ENCODE measurements at places on chromosomes 2 and 18.

DNA sequence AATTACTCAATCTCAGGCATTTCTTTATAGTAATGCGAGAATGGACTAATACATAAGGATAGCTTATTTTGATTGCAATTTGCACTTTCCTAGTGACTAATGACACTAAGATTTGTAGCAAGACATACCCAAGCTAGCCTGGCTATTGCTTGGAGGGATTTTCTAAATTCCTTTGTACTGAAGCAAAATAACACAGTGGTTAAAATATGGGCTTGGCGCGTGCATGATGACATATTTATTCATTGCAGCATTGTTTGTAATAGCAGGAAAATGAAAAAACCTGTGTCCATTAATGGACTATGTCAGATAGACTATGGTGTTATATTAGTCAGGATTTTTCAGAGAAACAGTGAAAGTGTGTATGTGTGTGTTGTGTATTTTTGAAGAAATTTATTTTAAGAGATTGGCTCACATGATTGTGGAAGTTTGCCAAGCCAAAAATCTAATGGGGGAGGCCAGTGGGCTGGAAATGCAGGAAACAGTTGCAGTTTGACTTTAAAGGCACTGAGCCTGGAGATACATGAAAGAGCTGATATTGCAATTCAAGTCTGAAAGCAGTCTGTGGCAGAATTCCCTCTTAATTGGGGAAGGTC, 16.7 kb upstream of the LAPTM4A start:
- no peak for DNase-seq

GRCh38 chr2:215528555-215528954, 92.7 kb upstream of the FN1 start:
- DNase-seq = peak; percentile 52

DNA sequence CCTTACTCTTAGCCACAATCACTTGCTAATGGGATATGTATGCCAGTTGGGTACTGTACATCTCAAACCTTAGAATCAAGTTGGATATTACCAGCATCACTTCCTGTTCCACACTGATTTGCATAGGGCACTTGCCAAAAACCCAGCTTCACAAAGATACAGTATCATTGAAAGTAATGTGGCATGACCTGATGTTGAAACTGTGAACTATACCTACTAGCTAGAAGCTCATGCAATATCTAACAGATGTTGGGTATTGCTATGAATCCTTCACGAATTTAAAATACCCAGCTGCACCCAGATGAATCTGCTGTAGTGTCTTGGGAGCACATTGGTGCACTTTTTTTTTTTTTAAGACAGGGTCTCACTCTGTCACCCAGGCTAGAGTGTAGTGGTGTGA, 6.5 kb upstream of the STAMBP start:
- no peak for DNase-seq

- DNase-seq = no peak
These were observed 38.2 kb downstream of the GPD2 start for GRCh38 chr2:156474401-156474800.

GRCh38 chr2:160901613-160902012, 258.6 kb upstream of the TANK start:
- DNase-seq = no peak

DNA sequence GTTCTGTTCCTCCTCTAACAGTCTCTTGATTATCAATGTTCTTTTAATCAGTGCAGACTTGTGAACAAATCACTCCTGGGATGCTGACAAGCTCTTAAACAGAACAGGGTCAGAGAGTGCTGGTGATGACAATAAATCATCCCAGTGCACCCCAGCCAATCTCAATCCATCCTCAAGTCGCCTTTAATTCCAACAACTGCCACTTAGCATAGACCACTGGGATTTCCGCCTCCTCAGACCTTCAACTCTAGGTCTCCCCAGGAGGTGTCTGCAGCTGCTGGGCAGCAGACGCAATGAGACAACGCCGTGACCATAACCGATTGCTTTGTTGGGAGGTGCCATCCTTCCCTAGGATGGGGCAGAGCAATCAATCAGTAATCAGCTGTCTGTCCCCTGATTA, 184.2 kb upstream of the ACAA2 start:
- DNase-seq = no peak

GRCh38 chr2:239355139-239355538, 45.7 kb downstream of the HDAC4 start:
- DNase-seq = no peak

- DNase-seq = no peak
These were observed 129.7 kb downstream of the MYCN start for GRCh38 chr2:16069933-16070647.

- DNase-seq = no peak
These were observed 78.3 kb downstream of the EDAR start for GRCh38 chr2:108910541-108911396.

GRCh38 chr2:73408198-73408597, 22.6 kb downstream of the ALMS1 start:
- DNase-seq = no peak

DNA sequence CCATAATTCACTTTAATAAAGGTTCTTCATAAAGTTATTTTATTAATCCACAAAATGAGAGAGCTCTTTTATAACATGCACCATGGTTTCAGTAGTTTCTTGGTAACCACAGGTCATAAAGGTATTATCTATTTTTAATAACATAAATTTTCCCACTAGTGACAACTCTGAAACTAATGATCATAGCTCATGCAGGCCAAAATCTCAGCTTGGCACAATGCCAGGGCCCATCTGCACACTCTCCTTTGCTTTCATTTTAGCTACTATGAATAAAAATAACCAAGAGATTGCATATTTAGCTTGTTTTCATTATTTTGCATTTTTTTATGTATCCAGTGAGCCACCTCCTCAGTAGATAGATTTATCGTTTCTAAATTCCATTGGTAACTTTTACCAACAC, 691.8 kb upstream of the CHAC2 start:
- DNase-seq = no peak

GRCh38 chr18:79796531-79797405, 970 bp upstream of the KCNG2 start:
- DNase-seq = no peak

DNA sequence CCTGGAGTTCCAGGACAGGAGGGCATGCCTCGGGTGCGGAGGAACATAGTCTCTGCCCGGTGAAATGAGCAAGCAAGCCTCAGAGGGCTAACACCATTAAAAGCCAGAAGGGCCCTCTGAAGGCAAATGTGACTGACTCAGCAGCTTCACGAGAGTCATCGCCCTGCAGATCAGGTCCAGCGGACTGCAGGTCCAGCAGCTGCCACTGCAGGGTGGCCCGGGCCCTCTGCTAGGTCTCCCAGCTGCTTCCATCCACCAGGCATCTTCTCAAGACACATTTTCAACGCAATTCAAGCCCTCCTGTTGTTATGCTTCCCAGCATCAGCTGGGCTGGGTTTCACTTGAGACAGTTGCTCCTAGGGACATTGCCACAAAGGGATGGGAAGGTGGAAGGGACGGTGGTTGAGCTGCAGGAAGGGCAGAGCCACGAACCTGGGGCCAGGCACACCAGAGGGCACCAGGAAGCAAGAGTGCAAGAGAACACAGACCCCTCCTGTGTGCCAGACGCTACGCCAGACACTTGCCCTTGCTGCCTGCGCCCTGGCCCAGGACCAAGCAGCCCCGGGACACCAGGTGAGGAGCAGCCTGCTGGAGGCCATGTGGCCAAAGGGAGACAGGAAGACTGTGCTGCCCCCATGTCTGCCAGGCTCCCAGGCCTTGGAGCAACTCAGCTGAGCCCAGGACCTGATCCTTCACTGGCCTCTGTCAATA, 173.0 kb downstream of the HDAC4 start:
- DNase-seq = peak; percentile 4

DNA sequence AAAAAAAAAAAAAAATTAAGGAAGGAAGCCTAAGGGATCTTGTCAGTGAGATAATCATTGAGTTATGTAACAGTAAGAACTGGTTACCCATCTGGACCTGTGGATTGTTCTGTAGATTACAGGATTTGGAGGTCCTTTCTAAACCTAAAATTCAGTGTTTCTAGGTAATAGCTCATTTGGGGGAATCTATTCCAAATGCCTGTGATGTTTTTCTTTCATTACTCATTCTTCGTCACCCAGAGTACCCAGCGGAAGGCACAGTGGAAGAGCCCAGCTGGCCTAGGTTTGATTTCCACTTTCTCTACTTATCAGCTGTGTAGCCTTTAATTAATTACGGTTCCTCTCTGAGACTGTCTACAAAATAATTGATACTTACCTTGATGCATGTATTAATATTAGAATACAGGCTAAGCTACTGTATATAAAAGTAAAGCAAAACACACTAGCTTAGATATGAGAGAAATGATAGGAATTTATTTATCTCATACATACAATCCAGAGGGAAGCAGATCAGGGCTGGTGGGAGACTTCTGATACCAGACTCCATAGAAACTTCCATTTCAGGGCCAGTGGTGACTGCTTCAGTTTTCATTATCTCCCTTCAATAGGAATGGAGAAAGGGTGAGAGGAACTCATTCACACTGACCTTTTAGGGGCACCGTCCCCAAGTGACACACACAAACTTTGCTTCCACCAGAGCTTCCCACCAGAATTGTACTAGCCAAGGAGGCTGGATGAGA, 115.8 kb upstream of the NOSTRIN start:
- DNase-seq = no peak

DNA sequence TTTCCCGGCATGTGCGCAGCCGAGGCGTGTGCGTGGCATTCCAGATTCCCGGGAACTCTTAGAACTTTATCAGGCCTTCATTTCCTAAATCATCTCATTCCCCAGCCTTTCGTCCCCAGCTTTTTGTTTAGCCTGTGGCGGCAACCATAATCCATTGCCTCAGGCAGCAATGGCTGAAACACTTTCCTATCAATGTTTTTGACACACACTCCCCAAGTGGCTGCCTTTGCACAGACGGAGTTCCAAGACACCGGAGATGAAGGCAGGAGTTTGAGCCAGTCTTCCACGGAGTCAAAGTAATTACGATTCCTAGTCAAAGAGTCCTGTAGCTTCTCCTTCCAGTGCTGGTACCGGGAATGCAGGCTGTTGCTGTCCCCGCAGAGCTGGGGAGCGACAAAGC, 64.8 kb downstream of the KCNG2 start:
- no peak for DNase-seq

DNA sequence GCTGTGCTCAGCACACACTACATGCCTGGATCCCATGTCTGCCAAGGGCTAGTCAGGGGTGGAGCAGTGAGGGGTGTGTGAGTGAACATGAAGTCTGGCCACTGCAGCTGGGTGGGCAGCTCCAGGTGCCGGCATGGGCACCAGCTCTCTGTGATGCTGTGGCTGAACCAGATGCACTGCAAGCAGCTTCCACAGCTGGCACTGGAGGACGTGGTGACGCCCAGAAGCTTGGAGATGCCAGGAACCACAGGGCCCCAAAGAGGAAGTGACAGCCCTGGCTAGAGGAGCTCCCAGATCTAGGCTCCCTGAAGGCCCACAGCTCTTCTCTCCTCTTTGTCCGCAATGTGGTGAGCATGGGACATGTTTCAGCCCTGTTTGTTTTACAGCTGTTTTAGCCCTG, 776.3 kb upstream of the POU3F3 start:
- DNase-seq = no peak

GRCh38 chr2:101638181-101638711, 59.3 kb upstream of the MAP4K4 start:
- DNase-seq = no peak

GRCh38 chr2:70772486-70773155, 4.6 kb upstream of the ADD2 start:
- DNase-seq = no peak

GRCh38 chr2:47179388-47179787, 24.3 kb upstream of the STPG4 start:
- DNase-seq = no peak

- peak; percentile 81 for DNase-seq
These were observed 167.1 kb downstream of the ZFP36L2 start for GRCh38 chr2:43059183-43059897.

- DNase-seq = no peak
These were observed 163.5 kb upstream of the SOX11 start for GRCh38 chr2:5528706-5529105.

- no peak for DNase-seq
These were observed 484 bp downstream of the AFF3 start for GRCh38 chr2:100141906-100142305.

GRCh38 chr2:64114063-64114911, 29.9 kb downstream of the PELI1 start:
- no peak for DNase-seq

GRCh38 chr18:58378411-58379379, 250.2 kb downstream of the ALPK2 start:
- DNase-seq = no peak

- no peak for DNase-seq
These were observed 15.8 kb upstream of the RNU2-63P start for GRCh38 chr2:88032070-88032702.

- no peak for DNase-seq
These were observed 24.2 kb downstream of the LMAN2L start for GRCh38 chr2:96715658-96716057.

- DNase-seq = no peak
These were observed 157.8 kb upstream of the DAPL1 start for GRCh38 chr2:158637357-158637756.

DNA sequence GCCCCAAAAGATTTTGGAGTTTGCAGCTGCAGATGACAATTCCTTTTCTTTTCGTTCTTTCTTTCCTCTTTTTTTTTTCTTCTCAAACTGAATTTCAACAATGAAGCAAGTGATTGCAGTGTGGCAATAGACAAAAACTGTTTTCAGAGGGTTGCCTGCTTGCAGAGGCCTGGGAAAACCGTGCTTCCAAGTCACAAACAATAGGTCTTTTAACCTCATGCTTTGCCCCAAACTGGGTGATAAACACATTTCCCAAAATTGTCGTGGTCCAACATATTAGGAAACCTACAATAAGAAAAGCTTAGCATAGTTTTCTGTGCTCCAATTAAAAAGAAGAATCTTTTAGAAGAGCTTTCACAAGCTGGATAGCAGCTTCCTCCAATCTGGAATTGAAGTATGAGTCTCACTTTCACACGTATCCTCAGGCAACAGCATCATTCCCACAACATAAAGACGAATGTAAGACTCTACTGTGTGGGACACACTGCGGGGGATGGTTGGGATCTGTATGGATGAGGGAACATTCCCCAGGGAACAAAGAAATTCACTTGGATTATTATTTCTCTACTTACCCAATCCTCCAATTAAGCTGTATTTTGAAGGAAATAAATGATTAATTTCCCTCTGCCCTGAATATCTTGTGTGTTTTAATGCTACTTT, 656.1 kb downstream of the RNF144A start:
- DNase-seq = no peak

DNA sequence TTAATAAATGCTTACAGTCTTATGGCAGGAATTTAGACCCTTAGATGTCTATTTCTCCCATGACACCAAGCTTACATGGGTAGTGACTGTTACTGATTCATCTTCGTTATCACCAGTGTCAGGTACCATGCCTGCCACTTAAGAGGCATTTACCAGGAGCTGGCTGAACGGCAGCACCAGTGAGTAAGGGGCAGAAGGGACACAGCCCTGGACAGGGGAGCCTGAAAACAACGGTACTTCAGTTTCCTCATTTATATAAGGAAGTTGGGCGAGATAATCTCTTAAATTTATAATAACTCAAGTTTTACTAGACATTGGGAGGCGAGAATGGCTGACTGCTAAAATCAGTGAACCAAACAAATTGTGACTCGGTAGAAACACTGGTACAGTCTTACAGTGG, 1.2 kb downstream of the COA5 start:
- no peak for DNase-seq

All from T1000 (cell line).